Anterior cingulate cortex (tissue), 58 donors: ENCODE measurements at places on chromosomes 1 and 21.

GRCh38 chr1:100834777-100835660 lies 59.6 kb downstream of the EXTL2 start:
- DNase-seq: no peak

DNA sequence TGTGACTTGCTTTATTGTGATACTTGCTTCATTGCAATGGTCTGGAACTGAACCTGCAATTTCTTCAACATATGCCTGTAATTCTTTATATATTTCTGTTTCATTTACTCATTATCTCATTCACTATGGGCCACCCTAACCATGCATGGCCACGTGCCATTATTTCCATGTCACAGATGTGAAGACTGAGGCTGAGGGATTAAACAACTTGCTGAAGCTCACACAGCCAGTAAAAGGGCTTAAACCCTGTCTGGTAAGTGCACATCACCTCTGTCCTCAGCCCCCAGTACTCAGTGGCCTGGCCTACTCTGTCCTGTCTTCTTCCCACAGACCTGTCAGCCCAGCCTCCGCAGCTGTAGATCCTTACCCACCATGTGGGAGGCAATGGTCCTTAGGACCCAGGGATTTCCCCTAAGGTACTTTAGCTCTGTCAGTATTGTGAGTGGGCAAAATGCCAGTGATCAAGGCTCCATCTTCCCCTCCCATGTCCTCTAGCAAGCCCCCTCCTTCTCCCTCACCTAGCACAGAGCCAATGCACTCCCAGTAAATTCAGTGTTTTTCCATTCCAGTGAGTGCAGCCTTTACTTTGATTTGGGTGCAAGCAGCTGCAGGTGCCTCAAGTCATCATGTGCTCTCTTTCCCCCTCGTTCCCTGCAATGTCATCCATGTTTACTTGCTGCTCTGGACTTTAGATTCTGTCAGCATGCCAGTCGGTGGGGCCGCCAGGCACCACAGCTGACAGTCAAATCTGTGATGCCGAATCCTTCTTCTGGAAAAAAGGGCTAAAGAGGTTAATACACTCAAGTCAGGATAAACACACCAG lies 228.2 kb upstream of the PROX1 start:
- DNase-seq: no peak

DNA sequence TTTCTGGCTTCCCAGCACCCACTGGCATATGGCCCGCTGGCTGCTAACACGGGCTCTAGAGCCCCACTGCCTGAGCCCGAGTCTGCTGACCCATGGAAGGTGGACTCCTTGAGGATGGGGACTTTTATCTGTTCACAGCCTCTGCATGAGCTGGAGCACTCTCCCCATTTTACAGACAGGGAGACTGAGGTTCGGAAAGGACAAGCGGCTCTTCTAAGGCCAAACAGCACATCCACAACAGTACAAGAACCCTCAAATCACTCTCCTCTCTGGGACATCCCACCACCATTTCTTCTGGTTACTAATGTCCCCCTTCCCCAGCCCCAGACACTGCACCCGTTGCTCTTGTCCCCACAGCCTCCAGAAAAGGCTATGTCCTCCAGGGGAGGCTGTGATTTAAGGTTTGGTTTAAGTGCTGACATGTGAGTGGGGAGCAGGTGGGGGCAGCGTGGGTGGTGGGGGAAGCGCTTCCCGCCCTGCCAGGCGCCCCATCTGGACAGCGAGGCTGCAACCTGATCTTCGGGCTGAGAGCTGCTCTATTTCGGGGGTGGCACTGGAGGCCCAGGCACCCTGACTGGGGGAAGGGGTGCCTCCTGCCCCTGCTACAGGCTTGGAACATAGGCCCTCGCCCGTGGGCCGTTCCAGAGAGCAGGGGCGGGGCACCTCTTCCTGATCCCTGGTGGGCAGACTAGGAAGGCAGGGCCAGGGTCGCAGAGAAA lies 104.8 kb upstream of the WNT4 start:
- no peak for DNase-seq

DNA sequence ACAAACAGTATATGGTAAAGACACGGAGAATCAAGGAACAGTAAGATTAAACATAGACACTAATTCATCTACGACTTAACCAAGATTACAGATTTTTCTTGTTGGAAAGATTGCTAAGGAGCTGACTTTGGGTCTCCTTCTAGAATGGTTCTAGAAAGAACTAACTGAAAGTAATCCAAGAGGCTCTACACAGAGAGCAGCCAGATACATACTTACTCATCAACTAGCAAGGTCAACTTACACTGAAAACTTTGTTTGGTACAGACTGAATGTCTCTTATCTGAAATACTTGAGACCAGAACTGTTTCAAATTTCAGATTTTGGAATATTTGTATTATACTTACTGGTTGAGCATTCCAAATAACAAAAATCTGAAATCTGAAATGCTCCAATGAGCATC lies 5.8 kb downstream of the C21orf91 start:
- DNase-seq: no peak

DNA sequence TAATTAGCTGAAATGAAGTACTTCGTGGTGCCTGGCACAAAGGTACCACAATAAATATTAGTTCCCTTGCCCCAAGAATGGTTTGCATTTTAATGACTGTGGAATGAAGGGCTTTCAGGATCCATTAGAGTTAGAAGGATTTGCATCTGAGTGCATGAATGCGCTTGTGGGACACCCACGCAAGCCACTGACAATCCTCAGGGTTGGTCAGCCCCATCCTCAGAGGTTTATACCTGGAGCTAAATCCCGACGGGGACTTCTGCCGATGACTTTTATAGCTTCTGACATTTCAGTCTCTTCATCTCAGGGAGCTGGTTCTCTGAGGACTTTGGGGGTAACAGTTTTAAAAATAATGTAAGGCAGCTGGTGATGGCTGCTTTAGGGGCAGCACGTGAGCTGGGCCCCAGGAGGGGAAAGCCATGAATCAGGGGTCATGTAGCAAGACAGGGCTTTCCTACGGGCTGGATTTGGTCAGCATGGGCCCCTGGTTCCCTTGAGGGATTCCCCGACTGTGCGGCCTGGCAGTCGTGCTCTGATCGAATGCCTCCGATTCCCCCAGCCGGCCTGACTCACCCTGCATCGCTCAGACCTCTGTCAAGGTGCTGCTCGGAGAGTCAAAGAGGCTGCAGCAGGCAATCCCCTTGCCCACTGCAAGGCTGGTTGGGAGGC lies 20.8 kb upstream of the IL10 start:
- no peak for DNase-seq

DNA sequence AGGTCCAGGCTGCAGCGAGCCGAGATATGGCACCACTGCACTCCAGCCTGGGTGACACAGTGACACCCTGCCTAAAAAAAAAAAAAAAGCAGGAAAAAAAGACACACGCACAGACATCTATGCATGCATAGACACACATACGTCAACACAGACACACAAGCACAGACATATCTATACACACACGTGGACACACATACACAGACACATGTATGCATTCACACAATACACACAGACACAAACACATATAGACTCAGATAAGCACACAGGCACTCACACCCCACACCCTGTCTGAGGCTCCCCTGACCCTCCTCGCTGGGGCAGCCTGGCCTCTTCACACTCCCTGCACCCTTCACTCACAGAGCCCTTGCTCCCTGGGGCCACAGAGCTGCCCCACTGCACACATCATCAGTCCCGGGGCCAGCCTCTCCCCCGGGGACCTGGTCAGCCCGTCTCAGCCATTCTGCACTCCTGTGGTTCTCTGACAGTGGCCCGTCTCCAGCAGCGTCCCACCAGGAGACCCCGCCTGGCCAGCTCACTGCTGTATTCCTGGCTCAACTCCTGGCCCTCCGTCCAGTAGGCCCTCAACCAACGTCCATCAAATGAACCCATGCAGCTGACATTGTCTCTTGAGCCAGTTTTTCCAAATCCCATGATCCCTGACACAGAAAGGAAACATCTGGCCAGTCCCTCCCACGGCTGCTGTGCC lies 4.6 kb upstream of the PRKCZ start:
- DNase-seq: no peak
